ENCODE measurements at places on chromosomes 11 and 22.

DNA sequence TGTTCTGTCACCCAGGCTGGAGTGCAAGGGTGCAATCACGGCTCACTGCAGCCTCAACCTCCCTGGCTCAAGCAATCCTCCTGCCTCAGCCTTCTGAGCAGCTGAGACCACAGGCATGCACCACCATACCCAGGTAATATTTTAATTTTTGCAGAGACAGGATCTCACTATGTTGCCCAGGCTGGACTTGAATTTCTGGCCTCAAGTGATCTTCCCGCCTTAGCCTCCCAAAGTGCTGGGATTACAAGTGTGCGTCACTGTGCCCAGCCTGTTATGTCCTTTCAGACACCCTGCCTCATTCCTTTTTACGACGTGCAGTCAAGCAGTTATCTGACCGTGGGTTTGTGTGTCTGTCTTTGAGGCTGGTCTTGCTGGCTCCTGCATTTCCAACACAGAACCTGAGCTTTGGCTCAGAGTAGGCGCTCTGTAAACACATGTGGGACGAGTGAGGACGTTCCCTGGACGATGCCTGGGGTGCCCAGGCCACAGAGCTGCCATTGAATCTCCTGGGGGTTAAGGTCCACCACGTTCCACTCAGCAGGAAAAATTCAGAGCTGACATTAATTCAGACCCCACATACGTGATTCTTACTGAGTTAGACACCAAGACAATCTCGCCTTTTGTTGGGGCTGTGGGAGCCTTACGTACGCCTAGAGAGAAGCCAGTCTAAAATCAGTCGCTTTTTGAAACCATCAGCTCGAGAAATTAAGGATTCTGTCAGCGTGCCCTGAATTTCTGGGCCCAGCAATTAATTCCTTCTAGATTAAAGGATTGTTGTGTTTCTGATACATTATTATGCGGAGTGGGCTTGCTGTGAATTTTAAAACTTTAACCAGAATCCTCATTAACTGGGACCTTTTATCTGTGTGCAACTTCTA, 21.5 kb upstream of the EMID1 start:
- no peak for DNase-seq

GRCh38 chr11:23090659-23091058, 230.4 kb upstream of the CCDC179 start:
- no peak for DNase-seq

DNA sequence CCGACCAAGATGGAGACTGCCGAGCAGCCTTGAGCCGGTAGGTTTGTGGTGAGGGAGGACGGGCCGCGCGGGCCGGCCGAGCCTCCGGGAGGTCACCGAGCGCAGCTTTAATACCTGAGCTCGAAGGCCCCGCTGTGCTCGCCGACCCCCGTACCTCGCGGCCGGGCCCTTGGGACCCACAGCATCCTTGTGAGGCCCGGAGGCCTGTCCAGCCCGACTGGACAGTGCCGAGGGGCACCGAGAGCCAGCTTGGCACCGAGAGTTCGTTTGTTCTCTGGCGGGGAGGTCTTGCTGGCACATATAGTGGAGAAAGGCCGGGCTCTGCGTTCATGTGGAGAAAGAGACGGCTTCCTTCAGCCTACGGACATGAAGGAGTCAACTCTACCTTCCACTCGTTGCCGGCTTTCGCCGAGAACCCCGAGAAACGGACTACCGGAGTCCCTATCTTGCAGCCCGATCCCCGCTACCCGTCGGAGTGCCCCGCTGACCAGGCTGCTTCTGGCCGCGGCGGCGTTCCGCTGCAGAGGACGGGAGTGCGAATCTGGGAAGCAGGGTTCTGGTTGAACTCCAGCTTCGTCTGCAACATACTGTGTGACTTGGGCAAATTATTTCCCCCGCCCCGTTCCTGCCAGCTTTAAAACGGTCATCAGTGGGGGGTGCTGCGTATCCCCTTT, 349 bp downstream of the TSSC4 start:
- DNase-seq: no peak

- DNase-seq: no peak
These were observed 48.9 kb upstream of the CDON start for GRCh38 chr11:126111458-126112116.

DNA sequence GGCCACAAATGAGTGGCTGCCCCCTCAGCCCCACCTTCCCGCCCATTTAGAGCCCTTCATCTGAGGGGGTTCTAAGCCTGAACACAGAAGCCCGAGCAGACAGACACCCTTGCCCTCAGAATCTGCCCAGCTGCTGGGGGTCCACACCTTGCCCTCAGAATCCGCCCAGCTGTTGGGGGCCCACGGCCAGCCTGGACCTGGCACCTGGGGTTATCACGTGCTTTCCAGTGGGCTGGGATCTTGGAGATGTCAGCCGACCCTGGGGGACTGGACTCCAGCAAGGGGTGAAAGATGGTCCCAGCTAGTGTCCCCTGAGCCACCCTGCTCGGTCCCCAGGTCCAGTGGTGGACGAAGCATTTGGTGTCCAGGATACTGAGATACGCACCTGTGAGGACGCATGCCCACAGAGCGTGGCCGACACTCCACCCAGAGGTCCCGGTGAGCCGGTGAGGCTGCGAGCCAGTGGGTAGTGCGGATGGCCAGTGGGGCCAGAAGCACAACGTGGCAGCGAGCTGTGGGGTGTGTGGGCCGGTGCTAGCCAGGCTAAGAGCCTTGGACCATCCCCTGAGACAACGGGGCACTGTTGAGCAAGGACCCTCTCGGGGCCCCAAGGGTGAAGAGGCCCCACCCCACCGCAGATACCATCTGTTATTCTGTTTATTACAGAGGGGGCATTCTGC, 3.1 kb upstream of the CTSD start:
- no peak for DNase-seq

GRCh38 chr11:61754534-61755482, 2.4 kb downstream of the MYRF start:
- DNase-seq: no peak

GRCh38 chr22:30926706-30927105, 41.9 kb downstream of the MORC2 start:
- no peak for DNase-seq

DNA sequence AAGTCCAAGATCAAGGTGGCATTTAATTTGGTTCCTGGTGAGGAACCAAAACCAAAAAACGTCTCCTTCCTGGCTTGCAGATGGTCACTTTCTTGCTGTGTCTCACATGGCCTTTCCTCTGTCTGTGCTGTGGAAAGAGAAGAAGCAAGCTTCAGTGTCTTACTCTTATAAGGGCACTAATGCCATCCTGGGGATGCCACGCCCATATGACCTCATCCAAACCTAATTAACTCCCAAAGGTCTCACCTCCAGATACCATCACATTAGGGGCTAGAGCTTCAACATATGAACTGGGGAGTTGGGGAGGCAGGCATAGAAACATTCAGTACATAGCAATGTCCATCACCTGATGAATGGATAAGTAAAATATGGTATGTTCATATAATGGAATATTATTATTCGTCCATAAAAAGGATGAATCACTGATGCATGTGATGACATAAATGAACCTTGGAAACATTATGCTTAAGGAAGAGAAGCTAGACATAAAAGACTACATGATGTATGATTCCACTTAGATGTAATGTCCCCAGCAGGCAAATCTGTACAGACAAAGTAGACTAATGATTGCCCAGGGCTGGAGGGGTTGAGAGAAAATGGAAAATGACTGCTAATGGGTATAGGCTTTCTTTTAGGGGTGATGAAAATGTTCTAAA, 78.6 kb upstream of the B3GNT6 start:
- no peak for DNase-seq

DNA sequence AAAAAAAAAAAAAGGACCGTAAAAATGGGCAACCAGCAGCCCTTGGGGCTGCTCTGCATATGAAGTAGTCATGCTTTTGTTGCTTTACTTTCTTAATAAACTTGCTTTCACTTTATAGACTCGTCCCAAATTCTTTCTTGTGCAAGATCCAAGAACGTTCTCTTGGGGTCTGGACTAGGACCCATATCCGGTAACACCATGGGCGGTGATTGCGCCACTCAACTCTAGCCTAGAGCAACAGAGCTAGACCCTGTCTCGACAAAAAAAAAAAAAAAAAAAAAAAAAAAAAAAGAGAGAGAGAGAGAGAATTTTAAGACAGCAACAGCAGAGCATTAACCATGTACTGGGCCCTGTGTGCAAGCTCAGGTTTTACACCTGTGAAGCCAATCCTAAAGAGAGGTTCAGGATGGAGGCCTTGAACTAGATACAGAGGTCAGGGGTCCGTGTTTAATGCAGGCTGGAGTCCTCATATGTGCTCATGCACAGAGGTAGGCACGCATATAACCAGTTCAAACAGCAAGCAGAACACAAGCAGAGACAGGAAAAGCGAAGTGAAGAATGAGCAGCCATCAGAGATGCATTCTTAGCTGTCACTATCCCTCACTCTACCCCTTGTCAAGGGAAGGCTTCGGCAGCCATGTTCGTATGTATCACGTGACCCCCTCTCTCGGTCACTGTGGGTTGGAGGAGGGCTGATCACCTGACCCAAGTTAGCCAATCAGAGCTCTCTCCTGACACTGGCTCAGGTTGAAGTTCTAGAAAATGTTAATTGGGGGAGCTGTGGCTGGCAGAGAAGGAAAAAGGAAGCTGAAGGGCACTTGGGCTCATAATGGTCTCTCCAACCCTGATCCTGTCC, 16.7 kb upstream of the SYT12 start:
- DNase-seq: no peak

GRCh38 chr22:28095316-28096095, 176.4 kb upstream of the PITPNB start:
- no peak for DNase-seq

DNA sequence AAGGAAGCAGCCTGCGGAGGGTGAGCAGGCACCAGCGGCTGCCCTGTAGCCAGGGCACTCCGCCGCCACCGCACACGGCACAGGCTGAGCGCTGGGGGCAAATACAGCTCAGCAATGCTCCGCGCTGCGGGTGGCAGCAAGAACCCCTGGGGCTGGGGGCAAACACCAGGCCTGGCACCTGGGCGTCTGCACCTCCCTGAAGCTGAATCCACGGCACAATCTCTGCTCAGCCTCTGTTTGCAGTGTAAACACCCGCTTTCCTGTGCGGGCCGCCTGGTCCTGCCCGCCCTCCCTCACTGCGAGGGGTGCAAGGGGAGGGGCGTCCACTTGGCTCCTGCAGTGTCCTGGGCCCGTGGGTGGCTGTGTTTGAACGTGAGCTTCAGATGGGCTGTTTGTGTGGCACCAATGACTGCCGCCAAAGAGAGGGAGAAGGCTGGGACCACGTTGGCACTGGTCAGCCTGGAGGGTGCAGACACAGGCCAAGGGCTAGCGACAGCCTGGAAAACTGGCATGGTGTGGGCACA, 14.8 kb upstream of the MPPED1 start:
- no peak for DNase-seq

DNA sequence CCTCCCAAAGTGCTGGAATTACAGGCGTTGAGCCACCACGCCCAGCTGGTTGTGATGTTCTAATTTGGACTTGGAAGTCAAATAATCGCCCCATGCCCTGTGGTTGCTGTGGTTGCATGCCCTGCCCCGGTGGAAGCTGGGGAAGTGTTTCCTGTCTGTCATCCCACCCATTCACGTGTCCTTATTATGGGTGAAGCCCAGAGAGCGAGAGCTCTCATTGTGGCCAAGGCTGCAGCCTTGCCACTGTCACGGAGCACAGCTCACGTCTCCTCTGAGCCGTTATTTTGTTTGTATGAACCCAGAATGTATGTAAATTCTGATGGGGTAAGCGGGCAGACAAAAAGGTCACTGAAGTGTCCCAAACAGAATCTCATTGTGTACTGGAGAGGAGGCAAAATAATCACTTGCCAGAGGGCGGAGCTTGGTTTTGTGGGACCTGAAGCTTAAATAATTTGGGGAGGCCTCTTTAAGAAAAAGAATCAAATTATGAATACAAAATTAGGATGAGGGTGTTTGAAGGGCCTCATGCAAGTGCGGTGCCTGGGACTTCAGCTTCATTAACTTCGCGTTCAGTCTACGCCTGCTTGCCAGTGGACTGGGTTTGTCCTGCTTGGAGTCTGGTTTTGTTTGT, 25.8 kb upstream of the TREH start:
- DNase-seq: peak; percentile 70

GRCh38 chr11:34748036-34748435, 127.1 kb downstream of the EHF start:
- DNase-seq: no peak

DNA sequence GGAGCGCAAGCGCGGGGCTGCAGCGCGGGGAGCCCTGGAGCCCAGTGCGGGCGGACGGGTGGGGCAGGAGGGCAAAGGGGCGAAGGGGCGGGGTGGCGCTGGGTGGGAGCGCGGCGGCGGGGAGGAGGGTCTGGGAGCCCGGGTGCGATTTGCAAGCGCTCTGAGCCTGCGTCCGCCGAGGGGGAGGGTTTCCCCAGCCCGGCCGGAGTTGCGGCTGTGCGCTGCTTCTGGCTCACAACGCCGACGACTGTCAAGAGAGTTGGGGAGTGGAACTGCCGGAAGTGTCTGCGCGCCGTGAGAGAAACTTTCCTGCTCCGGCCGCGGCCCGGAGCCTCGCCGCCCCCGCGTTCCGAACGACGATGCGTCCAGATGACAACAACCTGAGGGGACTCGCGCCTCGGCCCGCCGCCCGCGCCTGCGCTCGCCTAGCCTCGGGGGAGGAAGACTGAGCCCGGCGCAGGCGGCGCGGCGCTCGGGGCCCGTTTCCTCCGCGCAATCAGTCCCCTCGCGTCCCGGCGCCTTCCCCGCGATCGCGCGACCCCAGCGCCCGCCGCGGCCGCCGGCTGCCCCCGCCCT, at the start of gene ARHGAP42:
ARHGAP42 (plus strand) TSS at position 235 of the 576 bp plus-strand sequence. CDS start 391 bp downstream, outside the sequence.
- DNase-seq: no peak

DNA sequence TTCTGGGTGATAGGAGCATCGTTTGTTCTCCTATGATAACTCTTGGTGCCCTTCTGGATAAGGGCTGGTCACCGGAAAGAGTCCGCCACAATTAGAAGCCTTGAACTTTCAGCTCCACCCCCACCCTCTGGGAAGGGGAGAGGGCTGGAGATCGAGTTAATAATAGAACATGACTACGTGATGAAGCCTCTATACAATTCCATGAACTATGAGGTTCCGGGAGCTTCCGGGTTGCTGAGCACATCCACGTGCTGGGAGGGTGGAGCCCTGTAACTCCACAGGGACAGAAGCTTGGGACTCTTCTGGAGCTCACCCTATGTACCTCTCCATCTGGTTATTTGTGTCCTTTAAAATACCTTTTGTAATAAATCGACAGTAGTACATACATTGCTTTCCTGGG, 40.3 kb downstream of the ARHGAP42 start:
- DNase-seq: no peak

GRCh38 chr22:32020117-32020516, 22.9 kb upstream of the SLC5A1 start:
- no peak for DNase-seq

- no peak for DNase-seq
These were observed 15.4 kb downstream of the CELSR1 start for GRCh38 chr22:46521994-46522393.
